ENCODE measurements at places on chromosomes 6 and 20.

- no peak for DNase-seq
Measured at GRCh38 chr6:126054802-126055201, 68.5 kb downstream of the TRMT11 start.

DNA sequence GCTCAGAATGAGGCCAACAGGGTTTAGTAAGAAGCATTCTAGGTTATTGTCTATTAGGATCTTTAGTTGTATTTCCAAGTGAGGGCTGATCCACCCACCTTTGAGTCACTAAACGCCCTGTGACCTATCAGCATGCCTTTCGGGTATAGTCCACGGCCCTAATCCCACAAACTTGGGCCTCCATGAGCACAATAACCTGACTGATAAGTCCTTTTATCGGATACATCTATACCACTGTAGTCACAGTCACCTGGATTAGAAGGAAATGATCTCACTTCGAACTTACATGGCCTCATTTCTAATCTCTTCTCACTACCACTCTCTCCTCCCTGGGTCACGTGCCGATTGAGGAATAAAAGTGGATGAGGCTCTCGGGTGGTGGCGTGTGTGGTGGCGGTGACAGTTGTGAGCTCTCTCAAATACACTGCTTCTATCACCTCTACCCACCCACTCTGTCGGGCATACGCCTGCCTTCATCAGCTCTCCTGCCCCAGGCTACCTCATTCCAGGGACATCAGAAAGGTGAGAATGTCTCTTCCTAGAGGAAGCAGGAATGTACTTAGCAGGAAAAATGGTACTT lies 65.2 kb downstream of the TRAM2 start:
- DNase-seq: no peak

DNA sequence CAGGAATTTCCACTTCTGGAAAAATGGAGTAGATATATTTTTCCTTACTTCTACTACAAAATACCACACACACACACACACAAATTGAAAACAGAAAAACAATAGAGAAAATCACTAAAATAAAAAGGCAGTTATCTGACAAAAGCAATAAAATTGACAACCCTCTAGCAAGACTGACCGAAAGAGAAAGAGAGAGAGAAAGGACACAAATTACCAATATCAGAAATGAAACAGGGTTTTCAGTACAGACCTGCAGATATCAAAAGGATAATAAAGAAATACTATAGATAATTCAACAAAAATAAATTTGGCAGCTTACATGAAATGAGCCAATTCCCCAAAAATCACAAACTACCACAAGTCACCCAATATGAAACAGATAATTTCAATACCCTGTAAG lies 104.7 kb downstream of the OPRM1 start:
- DNase-seq: no peak

DNA sequence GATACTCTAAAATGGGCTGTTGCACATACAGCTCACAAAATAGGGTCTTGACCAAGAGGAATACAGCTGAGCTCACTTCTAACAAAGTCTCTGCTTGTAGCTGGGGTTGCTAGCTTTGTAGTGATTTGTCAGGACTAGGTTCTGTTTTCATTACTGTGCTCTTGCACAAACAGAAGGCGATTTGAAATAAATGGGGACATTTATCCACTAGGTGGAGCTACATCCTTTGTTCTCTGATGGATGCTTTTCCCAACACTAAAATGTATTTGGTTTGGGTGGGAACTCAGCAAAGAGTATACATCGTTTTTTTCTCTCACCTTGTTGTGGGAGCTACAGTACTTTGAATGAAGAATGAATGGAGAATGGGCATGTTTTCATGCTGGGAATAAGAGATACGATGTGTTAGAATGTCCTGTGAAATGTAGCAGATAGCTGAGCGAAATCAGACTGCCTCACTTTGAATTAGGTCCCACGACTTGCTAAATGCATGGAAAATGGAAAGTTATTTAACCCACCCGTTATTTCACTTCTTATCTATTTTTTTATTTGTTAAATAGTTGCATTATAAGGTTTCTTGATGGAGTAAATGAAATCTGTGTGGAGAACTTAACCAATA lies 494.7 kb upstream of the MAP3K7 start:
- peak; percentile 68 for DNase-seq

DNA sequence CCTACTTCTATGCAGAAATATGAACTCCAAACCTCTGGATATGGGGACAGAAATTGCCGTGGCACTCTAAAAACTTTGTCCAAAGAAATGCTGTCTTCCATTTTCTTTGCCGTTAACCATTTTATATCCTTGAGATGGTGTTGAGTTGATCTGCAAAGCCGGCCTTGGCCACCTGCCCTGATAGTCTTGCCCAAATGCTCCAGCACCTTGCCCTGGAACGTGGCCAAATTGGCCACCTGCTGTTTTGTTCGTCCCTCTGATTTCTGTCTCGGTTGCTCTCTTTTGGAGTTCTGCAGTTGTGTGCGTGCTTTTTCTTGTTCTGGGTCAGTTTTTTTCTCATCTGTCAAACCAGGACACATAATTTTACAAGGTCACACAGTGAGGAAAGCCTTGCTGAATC lies 239.7 kb upstream of the GMDS start:
- peak; percentile 90 for DNase-seq

GRCh38 chr6:123990376-123990775 lies 186.7 kb downstream of the NKAIN2 start:
- no peak for DNase-seq

- peak; percentile 92 for DNase-seq
Measured at GRCh38 chr20:40689100-40689942, at the start of gene MAFB. TSS of gene MAFB (minus strand) at chr20:40689236. CDS start at chr20:40688850, 386 bp downstream.

- DNase-seq: no peak
Measured at GRCh38 chr20:59138114-59138748, 25.4 kb upstream of the ZNF831 start.

GRCh38 chr6:54903884-54904283 lies 57.3 kb downstream of the FAM83B start:
- DNase-seq: no peak

GRCh38 chr6:37077905-37078296 lies 72.4 kb downstream of the FGD2 start:
- no peak for DNase-seq

DNA sequence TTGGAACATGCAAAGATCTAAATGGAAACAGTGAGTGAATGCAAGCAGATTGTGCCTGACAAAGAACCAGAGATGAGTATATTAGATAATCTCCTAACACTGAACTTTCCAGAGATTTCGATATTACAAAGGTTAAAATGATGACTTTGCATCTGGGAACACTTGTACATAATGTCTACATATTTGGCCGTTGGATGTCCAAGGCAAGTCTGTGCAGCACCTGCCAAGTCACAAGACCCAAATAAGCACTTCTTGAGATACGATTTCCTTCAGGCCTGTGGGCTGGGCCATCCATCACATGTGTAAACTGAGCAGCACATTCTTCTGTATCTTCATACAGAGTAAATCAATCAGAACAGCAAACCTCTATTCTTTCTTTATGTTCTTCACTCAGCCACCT lies 32.5 kb upstream of the SMLR1 start:
- DNase-seq: no peak

DNA sequence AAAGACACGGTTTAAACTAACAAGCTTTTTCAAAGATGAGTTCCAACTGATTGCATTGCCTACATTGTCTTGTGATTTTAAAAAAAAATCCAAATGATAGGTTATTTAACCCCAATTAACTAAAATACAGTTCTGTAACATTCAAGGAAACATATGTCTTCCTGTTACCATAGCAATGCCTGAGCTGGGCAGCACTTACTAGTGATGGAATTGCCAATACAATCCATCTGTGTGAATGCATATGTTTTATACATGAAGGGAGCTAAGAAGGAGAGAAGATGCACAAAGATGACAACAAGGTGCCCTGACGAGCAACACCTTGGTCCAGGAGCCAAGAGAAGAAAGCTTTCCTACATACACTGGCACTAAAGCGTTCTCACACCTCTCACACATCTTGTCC lies 68.7 kb downstream of the POPDC3 start:
- no peak for DNase-seq

DNA sequence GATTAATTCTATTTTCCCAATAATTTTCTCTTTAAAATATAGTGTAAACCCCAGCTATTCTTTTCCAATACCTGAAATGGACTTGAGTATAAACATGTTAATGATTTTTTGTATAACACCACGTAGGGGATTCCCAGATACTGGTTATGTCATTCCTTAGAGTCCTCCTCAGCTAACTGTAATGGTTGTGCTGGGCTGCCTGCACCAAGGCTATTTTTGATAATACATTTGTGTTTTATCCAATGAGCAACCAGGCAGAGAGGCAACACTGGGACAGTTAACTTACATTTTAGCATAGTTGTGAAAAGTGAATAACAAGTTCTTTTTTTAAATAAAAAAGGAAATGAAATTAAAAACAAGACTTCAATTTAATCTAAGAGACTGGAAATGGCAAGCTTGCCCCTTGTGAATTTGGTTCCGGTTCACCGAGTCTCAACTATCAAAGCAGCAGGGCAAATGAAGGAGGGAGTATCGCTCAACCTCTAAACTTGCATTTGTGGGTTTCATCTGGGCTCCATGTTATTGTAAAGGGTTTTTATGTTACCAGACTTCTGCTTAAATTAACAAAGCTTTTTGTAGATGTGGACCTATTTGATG lies 18.8 kb upstream of the BACH2 start:
- no peak for DNase-seq

GRCh38 chr6:11535801-11536230 lies 1.7 kb upstream of the TMEM170B start:
- no peak for DNase-seq

DNA sequence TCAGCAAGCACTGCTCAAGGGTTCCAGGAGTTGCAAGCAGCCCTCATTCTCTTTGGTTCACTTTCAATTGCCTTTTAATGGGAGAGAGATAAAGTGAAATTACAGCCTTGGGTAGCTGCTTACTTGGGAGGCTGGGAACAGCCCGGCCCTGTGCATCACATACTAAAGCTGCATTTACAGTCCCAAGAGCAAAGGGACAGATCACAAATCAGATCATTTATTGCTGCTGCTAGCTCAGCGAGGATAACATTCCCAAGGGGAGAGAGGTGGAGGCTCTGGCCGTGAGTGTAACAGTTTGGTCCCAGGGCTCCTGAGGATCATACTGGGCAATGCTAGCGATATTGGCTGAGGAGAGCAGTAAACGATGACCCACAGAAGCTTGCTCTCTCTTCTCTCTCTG lies 133.1 kb downstream of the CDH26 start:
- no peak for DNase-seq

DNA sequence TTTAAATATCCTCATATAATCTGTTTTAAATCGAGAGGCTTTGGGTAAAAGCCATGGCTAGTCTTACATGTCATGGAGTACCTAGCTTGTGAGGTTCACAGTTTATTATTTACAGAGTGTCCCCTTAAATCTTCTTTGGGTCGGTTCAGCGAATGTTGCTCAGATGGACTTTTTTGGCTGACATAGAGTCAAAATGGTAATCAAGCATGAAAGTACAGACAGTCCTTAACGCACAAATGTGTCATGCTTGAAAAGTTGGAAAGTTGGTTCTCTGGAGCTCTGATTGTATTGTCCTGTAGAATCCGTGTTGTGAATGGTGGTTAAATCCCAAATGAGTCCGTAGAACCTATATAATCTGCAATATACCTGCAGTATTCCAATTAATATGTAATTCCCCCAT lies 22.0 kb downstream of the PTPN1 start:
- DNase-seq: no peak

DNA sequence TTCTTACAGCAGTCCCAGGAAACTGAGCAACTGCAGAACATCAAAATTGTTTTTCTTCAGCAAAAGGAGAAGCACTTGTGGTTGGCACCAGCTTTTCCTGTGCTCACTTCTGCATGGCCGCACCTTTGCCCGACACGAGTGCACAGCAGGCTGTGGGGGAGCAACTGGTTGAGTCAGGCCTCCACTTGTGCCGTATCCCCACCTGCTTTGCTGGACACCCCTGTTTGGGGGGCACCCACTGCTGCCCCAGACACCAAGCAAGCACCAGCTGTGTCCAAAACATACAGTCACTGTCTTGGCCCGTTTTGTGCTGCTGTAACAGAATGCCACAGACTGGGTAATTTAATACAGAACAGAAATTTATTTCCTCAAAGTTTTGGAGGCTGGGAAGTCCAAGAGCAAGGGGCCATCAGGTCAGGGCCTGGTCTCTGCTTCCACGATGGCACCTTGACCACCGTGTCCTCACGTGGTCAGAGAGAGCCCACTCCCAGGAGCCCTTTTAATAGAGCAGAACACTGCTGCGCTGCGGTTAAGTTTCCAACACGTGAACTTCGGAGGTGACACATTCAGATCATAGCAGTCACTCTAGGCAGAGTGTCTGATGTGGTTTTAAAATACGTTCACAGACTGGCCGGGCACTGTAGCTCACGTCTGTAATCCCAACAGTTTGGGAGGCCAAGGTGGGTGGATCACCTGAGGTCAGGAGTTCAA lies 8.7 kb upstream of the GMEB2 start:
- DNase-seq: no peak

DNA sequence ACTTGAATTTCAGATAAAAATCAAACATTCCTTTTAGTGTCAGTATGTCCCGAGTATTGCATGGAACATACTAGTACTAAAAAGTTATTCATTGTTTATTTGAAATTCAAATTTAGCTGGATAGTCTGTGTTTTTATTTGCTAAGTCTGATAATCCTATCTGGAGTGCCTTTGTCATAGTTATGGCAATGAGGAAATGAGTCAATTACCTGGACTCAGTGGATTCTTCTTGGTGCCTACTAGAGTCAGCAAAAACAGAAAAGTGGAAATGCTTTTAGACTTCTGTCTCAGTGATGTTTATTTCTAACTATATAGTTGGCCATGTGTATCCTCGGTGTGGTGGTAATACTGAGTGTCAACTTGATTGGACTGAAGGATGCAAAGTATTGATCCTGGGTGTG lies 121.3 kb upstream of the EEF1E1 start:
- no peak for DNase-seq

- DNase-seq: no peak
Measured at GRCh38 chr6:135851442-135852271, at the start of gene PDE7B. TSS of gene PDE7B (plus strand) at chr6:135851701.

GRCh38 chr20:57838670-57839151 lies 128.9 kb upstream of the PMEPA1 start:
- DNase-seq: peak; percentile 36

- no peak for DNase-seq
Measured at GRCh38 chr6:74073429-74073828, 377.4 kb downstream of the CD109 start.
